NCI-H2171 (cell line): ENCODE measurements at places on chromosomes 5 and 9.

DNA sequence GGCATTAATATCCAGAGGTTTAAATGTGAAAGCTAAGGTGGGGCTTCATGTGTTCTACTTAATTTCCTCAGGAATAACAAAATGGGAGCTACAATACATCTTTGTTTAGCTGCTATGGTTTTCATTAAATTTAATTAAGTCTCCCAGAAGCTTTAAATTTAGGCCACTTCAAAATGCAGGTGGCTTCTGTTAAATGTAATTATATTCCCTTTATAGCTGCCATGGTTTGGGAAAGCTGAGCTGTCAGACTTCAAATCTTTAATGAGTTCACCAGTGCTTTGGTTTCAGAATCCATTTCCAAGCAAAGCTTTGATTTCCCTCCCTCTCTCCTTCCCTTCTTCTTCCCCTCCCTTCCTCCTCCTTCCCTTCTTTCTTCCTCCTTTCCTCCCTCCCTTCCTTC lies 58.4 kb upstream of the FAM170A start:
- DNase-seq, result no peak

GRCh38 chr9:109249615-109250014 lies 71.2 kb downstream of the EPB41L4B start:
- no peak for DNase-seq

DNA sequence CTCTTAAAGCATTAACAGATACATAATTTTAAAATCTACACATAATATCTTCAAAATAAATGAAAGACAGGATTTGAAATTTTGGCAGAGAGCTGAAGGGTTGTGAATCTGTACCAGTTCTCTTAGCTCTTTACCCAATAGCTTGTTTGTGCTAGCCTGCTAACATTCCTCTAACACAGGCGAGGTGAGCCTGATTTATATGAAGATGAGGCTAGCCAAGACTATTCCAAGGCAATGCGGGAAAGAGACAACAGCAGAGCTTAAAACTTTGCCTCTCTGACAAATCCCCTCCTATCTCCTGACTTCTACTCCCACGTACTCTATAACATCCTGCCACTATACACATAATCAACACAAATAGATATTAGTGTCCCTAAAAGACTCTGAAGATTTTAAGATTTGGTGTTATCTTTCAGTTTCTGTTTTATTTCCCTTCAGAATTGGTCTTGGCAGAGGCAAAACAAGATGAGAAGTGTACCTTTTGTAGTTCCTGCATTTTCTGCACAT lies 745.6 kb upstream of the ZNF608 start:
- no peak for DNase-seq

DNA sequence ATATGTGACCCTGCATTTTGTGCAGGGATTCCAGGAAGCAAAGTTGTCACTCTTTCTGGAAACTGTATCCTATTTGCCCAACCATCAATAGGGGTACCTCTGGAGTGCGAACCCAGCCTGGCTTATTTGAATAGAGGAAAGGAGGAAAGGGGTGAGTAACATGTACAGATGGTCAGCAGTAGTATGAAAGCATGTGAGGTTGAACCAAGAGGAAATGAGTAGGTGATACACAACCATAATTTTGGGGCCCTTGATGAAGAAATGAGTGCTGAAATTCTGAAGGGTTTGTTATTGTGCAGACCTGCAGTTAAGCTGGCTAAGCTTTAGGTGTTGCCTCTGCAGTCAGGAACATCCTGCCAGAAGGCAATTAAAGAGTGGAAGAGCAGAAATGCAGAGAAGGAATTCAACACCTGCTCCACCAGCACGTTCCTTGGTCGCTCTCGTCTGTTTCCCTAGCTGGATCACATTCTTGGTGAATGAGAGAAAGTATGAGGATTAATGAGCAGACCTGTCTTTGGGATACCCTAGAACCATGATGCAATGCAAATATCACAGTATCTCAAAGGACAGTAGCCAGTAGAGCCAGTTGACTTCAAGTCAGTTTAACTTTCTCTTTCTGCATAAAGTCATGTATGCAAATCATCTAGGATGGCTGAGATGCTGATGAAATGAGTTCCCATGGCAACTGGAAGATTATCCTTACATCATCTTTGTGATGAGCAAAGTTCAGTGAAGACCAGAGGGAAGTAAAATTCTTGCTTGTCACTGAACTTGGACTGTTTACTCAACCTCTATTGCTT lies 13.2 kb upstream of the IL12B start:
- no peak for DNase-seq

DNA sequence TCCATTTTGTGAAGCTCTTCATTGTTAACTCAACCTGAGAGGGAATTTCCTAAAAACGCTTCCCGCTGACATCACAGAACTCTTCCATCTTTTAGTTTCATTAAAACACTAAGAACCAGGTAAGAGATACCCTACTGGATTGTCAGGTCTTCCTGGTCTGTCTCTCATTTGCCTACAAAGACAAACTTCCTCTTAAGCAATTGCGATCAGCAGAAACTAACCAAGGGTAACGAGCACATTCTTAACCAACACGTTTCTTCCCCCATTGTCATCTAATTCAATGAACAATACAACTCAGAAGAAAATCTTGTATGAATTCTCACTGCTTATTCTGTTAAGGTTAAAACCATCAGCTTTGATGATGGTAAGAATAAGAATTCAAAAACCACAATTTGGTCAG lies 6.6 kb downstream of the FBXW11 start:
- no peak for DNase-seq

GRCh38 chr5:147509710-147510651 lies at the start of gene DPYSL3:
TSS of gene DPYSL3 (minus strand) at chr5:147510068. CDS start at chr5:147509858, 210 bp downstream.
- DNase-seq, result peak; percentile 33

- DNase-seq, result no peak
Observed at GRCh38 chr5:113050721-113051382, 74.3 kb downstream of the DCP2 start.

DNA sequence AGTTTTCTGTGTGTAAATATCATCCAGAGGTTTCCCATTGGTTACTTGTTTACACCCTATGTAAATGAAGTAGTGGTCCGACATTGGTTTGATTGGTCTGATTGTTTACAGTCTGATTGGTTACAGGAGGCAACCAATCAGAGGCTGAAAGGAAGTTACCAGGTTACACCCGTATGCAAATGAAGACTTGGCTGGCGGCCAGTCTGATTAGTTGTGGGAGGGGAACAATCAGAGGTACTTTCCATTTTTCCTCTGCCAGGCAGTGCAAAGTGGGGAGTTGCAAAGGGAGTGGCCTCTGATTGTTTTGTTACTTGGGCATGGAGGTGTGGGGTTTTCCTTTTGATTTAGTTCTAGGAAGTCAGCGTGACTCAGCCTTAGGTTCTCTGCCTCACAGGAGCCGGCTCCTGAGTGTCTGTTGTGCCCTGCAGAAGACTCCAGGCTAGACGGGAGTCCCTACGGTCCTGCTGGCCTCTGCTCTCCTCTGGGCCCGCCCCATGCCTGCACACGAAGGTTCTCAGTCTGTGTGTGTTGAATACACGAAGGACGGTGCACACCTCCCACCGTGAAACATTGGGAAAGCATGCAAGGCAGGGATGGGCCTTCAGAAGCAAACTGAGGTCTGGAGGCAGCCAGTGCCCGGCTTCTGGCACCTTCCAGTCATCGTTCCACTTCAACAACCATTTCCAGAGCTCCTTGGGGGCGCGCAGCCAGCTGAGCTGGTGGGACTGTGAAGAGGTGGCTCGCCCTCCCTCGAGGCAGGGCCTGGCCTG lies 42.9 kb downstream of the OLFM1 start:
- DNase-seq, result peak; percentile 69

DNA sequence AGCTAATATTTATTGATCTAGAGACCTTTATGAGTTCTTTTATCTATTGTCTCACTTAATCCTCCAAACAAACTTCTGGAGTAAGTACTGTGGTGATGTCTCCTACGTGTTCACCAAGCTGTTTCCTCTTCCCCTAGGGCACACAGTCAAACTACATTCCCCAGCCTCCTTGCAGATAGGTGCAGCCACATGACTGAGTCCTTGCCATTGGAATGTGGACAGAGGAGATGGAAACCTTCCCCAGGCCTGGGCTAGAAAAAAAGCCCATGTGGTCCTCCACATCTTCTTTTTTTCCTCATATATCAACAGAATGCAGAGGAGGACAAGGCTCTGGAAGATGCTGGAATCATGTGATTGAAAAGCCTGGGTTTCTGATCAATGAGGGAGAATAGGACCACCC lies 88.0 kb downstream of the ANKRD55 start:
- DNase-seq, result no peak
